ENCODE measurements at places on chromosomes 2 and 18.

- no peak for DNase-seq
Measured at GRCh38 chr2:113012436-113013335, 7.4 kb downstream of the IL36A start.

DNA sequence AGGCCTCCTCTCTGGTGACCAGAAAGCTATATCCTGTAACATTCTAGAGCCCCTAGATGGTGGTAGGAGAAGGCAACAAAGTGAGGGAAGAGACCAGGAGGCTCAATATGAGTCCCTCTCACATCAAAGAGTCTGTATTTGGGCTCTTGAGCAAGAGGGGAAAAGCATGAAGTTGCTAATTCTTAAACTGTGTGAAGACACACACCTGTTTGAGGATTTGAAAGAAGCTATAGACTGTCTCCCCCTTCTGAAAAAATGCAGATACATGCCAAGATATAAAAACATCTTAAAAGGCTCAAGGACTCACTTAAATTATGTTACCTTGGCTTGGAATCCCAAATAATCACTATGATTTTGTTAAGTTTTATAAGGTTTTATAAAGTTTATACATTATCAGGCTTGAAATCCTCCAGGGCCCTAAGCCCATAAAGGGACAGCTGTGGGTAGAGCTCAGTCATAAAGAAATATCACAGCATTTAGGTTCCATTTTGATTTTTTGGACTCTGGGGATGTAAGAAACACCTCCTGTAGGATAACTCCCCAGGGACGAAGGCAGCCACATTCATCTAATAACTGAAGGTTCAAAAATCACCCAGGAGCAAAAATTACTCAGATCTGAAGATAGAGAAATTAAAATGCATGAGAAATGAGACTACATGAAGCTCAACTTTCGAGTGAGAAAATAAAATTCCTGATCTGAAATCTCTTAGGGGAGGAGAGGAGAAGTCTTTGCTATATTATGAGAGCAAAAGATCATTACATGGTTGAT is 136.1 kb upstream of the LGALSL start:
- DNase-seq, result no peak

- no peak for DNase-seq
Measured at GRCh38 chr2:101153787-101154186, 2.6 kb upstream of the TBC1D8 start.

GRCh38 chr18:31546476-31546875 is 45.2 kb upstream of the TTR start:
- no peak for DNase-seq

DNA sequence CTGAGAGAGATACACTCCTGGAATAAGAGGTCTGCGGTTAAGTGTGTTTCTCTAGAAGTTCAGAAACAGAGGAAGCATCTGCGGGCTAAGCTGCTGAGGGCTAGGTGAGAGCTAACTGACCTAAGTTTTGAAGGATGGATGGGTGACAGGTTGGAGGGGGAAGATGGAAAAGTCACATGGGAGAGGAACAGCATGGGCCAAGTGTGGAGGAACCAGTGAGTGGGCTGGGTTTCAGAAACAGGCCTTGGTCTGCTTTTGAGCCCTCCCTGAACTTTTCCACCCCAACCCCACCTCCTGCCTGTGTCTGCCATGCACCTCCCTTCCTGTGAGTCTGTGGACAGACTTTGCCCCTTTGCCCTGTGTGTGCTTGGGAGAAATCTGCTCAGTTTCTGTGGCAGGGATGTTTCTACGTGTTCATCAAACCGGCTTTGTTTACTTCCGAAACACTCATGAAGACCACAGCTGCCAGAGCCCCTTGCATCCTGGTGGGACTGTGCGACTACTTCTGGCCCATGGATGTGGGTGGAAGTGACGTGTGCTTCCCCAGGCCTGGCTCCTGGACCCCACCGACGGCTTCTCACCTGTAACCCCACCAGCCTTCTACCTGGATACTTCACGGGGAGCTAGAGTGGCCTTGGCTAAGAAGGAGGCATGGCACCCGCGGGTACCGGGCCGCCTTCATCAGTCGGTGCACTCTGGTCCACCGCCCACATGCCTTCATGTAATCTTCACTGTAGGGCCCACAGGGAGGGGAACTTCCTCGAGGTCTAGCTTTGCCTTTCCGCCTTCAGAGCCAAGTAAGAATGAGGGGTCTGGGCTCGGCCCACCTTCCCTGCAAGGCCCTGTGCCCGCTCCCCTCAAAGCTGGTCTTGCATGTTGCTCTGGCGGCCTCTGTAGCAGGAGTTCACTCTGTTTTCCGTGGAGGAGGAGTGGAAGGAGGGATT is 1.4 kb upstream of the HPCAL1 start:
- no peak for DNase-seq

DNA sequence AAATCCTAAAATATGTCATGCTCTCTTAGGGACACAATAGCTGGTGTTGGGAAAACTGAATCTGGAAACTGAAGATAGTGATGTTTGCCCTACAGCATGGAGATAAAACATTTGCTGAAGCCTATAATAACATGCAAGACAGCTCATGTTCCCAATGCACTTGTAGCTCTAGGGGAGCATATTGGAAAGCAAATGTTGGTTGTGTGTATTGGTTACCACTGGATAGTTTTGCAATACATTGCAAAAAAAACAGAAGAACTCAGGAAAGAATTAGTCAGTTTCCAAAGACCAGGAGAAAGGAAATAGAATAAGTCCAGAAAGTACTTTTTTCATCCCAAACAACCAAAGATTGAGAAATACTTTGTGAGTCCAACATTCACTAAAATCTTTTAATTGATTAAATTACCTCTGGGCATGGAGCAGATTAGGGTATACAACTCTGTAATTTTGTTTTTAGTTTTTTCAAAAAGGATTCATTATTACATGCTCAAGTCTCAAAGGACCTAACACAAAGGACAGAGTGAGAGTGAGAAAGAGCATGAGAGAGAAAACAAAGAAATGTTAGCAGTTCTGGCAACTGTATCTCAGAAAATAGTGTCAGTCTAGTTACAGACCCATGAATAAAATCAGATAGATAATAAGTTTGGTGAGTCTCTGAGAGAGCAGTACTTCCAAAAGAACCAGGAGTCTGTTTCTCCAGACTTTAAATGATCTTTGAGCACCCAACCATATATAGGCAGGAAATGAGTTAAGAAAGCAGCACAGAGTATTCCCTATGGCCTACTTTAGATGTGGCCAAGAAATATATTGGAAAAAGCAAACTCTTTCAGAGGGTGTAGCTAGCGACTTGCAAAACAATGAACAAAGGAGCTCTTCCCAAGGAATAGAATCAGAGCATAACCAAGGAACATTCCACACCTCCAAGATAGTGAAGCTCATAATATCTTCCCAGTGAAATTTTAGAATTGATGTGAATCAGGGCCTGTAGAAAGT is 36.6 kb upstream of the COL3A1 start:
- DNase-seq, result no peak

DNA sequence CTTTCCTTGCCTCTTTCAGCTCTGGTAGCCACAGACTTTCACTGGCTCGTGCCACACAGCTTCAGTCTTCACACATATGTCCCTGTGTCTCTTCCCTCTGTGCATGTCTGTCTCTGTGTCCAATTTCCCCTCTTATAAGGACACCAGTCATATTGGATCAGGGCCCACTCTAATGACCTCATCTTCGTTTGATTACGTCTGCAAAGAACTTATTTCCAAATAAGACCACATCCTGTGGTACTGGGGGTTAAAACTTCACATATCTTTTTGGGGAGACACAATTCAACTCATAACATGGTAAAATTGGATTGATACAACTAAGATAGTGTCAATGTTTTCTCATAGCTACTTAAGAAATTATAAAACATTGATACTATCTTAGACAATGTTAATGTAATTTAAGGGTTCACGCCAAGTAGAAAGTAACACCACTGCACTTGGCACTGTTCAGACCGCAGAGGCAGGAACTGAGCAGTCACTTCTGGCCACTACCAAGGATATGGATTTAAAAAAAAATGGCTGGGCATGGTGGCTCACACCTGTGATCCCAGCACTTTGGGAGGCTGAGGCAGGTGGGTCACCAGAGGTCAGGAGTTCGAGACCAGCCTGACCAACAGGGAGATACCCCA is 119.6 kb upstream of the EPAS1 start:
- DNase-seq, result no peak

- no peak for DNase-seq
Measured at GRCh38 chr2:135960656-135961551, 24.5 kb downstream of the DARS1 start.

GRCh38 chr2:130183512-130184373 is 1.7 kb downstream of the MZT2B start:
- DNase-seq, result peak; percentile 32

DNA sequence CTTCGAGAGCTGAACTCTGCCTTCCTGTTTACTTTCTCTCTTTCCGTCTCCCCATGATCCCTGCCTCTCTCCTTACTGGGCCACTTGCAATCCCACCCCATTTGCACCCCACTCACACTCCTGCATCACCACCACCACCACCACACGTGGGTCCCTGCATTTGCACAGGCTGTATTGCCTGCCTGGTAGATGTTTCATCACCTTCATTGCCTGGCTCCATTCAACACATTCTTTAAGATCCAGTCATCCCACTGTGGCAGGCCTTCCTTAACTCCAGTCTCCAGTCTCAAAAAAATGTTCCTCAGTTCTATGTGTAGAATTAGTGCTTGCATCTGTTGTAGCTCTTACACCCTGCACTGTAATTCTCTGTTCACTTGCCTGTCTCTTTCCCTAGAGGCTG is 13.9 kb downstream of the NOSTRIN start:
- no peak for DNase-seq

GRCh38 chr18:48673853-48674721 is 135.3 kb downstream of the CTIF start:
- peak; percentile 75 for DNase-seq

- no peak for DNase-seq
Measured at GRCh38 chr2:142165790-142166189, 35.0 kb upstream of the LRP1B start.

DNA sequence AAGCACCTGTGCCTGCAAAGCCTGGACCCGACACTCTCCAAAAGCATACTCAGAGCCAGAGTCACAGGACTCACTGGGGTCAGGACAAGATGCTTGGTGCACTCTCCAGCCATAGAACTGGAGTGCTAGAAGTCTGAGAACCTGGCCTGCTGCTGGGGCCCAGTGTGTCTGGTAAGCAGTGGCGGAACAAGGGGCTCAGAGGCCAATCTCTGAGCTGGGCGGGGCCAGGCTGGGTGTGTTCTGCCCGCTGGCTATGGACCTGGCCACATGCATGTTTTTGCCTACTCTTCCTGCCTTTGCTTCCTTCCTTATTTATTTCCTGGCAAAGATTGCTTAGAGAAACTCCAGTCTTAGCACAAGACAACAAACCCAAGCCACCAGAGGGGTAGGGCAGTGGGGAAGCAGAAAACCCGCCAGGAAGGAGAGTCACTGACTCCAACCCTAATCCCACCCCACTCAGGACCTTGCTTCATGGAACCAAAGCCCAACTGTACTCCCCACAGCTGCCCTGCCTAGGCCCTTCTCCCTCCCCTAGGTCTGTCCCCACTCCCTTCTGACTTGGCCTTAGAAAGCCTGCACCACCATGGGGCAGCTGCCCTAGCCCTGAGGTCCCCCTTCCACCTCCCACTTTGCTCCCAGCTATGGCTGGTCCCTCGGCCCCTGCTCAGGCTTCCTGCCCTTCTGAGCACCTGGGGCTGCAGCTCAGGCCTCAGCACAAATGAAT is 315.5 kb downstream of the CELF4 start:
- DNase-seq, result no peak
